Activated CD4-positive, CD25-positive, alpha-beta regulatory T cell treated with anti-CD3 and anti-CD28 coated beads, Interleukin-2, amount 50 U/mL, for 72 hours (primary cell): ENCODE measurements at places on chromosomes 1 and 21.

DNA sequence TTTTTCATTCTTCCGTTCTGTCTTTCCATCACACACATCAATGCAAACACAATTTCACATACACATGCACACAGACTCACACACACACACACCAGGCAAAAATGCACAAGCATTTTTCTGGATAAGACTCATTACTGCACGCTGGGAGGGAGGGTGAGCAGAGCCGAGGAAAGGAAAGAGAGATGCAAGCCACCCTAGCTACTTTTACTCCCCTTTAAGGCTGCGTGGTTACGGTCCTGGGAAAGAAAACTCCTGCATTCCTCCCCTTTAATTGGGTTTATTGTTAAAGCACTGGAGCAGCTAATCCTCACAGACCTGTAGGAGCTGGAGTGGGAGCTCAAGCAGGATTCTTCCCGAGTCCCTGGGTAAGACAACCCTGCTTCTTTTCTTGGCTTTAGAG, at the start of gene CAMK1G:
CAMK1G (plus strand) TSS at position 307 of the 400 bp plus-strand sequence. CDS start 11,270 bp downstream, outside the sequence.
- DNase-seq = no peak

GRCh38 chr1:73770109-73770905, 427.7 kb downstream of the LRRIQ3 start:
- no peak for DNase-seq

DNA sequence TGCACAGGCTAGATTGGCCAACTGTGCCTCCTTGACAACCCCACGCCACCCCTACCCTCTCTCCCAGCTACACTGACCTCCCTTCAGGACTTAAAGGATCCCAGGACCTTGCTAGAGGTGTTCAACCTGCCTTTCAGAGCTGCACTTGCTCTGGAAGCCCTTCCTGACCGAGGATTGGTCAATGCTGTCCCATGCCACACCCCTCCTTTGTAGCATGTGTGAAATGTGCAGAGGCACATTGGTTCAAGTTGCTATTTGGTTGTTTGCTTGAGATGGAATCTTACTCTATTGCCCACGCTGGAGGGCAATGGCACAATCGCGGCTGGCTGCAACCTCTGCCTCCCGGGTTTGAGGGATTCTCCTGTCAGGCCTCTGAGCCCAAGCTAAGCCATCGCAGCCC, 21.8 kb downstream of the ACTA1 start:
- DNase-seq = no peak

DNA sequence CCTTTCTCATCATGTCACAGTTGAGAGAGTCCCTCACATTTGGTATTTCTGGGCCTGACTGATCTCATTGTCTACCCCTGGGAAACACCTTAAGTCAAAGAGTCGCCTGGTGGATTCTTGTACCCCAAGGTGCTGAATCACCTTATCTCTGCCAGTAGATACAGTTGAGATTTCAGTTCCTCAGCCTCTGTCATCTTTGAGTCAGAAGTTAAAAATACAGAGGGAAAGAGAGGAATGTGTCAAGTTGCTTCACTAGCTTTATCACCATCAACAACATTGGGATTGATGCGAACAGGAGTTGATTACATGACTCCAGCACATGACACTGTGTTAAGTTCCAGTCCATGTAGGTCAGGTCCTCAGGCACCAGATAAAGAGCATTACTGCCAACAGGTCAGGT, 513.0 kb downstream of the NUF2 start:
- DNase-seq = no peak

DNA sequence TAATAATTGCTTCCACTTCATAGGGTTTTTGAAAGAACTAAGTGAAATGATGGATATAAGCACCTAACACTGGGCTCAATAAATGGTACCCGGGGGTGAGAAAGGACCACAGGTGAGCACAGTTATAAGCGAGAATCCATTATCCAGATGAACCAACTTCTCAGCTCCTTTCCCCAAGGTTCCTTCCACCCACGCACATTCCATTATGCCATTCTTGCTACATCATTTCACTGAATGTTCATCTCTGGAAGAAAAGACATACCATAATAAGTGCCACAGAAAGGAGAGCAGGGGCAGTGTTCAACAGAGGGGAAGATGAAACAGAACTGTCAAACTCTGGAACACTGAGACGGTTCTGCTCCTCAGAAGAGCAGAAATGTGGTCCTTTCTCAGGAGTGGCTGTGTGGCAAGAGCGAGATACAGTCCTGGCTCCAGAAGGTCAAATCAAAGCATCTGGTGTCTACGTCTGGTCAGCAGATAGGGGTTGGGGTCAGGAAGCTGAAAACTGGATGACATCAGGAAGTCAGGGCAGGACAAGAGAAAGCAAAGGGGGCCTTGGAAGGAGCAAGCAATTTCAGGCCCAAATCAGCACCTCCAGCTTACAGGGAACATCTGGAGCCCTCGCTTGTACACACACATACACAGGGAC, 255.4 kb upstream of the TMEM51 start:
- DNase-seq = no peak

DNA sequence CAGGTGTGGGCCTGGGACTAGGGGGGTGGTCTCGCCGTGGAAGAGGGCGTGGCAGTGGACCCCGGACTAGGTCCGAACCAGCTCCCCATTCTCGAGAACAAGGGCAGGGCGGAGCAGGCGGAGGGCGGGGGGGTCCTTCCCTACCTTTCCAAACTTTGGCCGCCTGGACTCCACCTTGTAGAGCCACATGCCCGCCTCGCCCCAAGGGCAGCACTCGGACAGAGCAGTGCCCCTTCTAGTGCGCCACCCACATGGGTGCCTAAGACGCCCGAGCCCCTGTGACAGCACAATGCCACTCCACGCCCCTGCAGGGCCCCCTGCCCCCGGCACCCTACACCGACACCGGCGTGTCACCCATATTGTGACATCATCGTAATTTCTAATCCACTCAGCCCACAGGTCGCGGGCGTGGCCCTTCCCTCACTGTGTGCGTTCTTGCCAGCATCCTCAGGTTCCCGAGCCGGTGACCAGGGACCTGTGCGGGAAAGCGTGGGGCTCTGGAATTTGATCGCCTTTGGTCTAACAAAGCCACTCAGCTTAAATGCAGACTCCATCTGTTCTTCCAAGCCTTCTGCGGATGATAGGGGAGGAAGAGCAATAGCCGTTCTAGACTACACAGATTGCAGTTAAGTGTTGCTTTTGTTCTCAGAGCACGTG, 553 bp upstream of the STMN1 start:
- DNase-seq = no peak

- peak; percentile 31 for DNase-seq
Observed at GRCh38 chr1:245153552-245154428, 995 bp upstream of the KIF26B start.

DNA sequence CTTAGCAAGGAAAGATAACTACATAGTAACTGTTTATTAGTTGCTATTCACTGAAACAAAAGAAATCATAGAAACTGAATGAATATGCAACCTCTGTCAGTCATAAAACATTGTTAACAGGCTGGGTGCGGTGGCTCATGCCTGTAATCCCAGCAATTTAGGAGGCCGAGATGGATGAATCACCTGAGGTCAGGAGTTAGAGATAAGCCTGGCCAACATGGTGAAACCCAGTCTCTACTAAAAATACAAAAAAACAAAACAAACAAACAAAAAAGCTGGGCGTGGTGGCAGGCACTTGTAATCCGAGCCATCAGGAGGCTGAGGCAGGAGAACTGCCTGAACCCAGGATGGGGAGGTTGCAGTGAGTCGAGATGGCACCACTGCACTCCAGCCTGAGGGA, 44.1 kb downstream of the CRB1 start:
- DNase-seq = no peak

GRCh38 chr1:226826479-226827261, 43.7 kb upstream of the PSEN2 start:
- DNase-seq = no peak

- DNase-seq = no peak
Observed at GRCh38 chr1:229905031-229905545, 161.9 kb upstream of the GALNT2 start.

- DNase-seq = no peak
Observed at GRCh38 chr1:38555594-38555993, 304.0 kb downstream of the RRAGC start.

DNA sequence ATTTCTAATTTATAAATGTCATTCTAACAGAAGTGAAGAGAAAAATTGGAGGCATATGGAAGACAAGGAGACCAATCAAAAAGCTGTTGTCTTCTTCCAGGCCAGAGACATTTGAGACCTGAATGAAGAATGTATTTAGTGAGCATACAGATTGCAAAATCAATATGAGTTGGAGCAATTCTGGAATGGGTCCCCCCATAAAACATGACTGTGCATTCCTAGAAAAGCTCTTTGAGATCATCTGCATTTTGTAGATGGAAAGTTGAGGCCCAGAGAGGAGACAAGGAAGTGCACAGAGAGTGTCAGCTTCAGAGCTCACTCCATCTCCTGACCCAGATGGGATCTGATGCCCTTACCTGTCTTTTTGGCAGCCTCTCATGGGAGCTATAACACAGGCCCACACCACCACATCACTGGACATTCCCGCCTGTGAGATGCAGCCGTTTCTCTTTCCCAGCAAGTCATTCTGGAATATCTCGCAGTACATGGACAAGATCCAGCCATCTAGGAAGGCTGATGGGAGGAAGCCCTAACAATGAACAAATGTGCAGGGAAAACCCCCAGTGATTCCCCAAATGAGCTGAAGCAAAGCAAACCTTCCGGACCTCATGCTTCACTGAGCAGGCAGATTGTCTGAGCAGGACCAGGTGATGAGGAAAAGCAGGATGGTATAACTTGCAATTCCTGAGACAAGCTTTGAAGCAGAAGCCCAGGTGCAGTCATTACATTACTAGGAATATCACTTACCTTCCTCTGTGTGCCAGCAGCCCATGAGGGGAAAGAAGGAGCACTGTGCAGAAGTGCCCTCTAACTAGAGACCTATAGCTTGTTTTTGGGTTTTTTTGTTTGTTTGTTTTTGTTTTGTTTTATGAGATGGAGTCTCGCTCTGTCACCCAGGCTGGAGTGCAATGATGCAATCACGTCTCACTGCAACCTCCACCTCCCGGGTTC, 445.6 kb downstream of the PLPP3 start:
- no peak for DNase-seq

- DNase-seq = no peak
Observed at GRCh38 chr1:14699620-14700019, 101.1 kb downstream of the KAZN start.

DNA sequence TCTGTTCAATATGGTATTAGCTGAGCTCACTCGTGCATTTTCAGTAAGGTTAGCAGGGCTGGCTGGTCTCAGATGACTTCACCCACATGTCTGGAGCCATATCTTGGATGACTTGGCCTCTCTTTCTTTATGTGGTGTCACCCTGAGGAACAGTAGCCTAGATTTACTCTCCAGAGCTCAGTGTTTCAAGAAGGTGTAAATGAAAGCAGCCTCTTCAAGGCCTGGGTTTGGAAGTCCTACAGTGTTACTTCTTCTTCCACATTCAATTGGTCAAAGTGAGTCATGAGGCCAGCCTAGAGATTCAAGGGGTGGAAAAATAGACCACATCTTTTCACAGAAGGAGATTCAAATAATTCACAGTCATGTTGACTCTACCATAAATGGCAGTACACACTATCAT, 12.2 kb downstream of the VCAM1 start:
- no peak for DNase-seq

GRCh38 chr21:38384238-38384560, 114.1 kb downstream of the ERG start:
- DNase-seq = no peak
